T47D (cell line): ENCODE measurements at places on chromosomes 7 and 10.

DNA sequence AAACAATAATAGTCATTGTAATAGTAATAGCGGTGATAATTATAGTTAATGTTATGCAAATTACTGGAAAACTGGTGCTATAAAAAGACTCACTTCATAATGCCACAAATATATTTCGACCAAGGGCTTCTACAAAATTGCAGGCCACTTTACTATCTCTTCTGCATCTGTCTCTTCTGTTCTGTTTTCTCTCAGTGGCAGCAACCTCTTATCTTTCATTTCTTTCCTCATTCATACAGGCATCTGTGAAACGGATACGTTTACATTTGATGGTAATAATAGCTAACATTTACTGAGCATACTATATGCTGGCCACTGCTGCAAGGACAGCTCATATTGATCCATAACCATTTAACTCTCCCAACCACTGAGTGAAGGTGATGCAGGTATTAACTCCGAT, 537.4 kb upstream of the PFKP start:
- no peak for DNase-seq

- no peak for DNase-seq
Observed at GRCh38 chr10:24664991-24665390, 58.7 kb downstream of the ARHGAP21 start.

GRCh38 chr7:150959739-150960734, 18.1 kb downstream of the KCNH2 start:
- DNase-seq: no peak

- no peak for DNase-seq
Observed at GRCh38 chr7:93828260-93828659, 62.3 kb downstream of the TFPI2 start.

DNA sequence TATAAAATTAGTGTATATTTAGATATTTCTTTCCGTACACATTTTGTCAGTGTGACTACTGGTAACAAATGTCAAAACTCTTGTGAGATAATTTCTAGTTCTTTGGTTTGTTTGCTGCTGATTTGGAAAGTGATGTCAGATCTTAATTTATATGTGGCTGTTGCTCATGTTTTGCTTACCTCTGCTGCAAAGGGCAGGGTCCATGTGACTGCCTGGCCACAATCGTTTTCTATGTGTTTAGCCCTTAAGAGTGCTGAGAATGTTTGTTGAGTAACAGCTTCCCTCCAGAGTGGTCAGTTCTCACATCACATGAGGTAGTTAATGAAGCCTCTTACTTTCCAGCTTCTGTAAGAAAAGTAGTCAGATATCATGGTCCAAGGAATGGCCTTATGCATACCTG, 4.2 kb downstream of the NRBF2 start:
- DNase-seq: no peak

GRCh38 chr10:59991661-59992060, 85.3 kb upstream of the CCDC6 start:
- peak; percentile 33 for DNase-seq

GRCh38 chr7:45417268-45417667, 156.9 kb upstream of the ADCY1 start:
- DNase-seq: no peak

GRCh38 chr10:79995979-79996634, 47.2 kb upstream of the SFTPD start:
- DNase-seq: no peak

DNA sequence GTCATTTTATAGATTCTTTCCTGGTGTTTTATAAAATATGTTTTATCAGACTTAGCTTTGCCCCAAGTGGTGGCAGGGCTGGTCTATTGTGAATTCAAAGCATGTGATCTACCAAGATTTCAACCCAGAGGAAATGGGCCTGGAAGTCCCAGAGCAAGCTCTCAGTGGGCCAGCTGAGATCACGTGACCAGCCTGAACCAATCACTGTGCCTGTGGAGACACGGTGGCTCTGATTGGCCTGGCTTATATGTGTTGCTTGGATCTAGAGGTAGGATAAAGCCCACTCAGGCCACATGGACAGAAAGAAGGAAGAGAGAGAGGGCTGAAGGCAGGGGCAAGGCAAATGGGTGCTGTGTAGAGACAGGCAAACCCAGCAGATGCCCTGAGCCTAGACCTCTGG, 65.5 kb upstream of the GATA3 start:
- DNase-seq: no peak

DNA sequence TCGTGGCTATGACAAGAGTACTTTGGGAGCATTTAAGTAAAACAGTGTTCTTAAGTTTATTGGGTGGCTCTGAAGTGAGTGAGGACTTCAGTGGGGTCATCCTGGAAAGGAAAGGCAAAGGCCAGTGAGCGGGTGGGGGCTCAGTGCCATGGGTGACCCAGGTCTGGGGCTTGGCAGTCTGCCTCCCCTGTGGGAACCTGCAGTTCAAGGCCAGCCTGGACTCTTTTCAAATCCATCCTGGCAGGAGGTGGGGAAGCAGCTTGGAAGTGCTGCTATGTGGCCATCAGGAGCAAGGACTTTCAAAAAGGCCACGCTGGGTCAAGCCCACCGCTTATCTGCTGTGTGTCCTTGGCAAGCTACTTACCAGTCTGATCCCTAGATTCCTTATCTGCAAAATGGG, 148.9 kb upstream of the NPS start:
- DNase-seq: no peak
